ENCODE measurements at places on chromosomes 3 and 15. TPM values are rescaled to one million over a fixed set of nuclear protein-coding genes. Genes with fewer than 3 reads are reported as not detected.
A peak's percentile ranks its signal among the peaks of the same experiment; 100 is the strongest.

Gene MESD
- total RNA-seq, result 49.9 TPM

Gene CD80
- total RNA-seq, result not detected

DNA sequence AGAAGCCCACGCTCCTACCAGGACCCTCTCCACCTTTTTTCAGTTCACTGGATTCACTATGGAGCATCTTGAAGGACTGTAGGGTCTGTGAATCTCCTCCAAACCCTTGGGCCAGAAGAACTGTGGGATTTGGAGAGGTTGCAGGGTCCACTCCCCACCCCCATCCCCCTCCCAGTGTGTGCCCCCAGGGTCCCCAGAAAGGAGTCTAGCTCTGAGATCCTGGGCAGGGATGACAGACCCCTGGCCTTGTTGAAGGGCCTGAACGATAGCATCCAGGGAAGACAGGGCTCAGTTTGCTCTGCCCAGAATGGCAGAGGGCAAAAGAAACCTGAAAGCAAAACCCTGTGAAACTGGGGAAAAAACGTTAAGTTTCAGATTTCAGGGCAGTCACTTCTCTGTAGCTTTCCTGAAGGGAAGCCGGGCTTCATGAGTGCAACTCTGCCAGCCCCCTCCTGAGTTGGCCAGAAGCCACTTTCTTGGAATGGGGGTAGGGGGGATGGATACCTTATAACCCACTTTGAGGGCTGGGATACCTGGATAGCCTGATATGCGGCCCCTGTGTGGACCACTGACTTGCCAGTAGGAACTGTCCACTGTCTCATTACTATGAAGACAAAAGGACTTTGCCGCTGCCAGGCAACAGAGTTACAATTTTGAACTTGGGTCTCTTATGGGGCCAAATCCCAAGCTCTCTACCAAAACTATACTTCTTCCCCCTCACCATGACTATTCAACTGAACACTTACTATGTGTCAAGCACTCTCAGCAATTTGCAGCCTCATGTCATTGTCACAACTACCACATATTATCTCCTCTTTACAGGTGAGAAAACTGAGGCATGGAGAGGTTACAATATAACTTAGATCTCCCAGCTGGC is 1.6 kb upstream of the CISH start:
- peak overlapping the region; percentile 74 for H3K4me3 ChIP-seq
- peaks cover 13% of the 10 kb centered on the region for H3K27me3 ChIP-seq
- DNase-seq, result no peak
- peaks cover 29% of the 10 kb centered on the region for H3K4me1 ChIP-seq
- no peak overlapping the region for H3K27ac ChIP-seq
- H3K36me3 ChIP-seq, result peaks cover 43% of the 10 kb centered on the region

DNA sequence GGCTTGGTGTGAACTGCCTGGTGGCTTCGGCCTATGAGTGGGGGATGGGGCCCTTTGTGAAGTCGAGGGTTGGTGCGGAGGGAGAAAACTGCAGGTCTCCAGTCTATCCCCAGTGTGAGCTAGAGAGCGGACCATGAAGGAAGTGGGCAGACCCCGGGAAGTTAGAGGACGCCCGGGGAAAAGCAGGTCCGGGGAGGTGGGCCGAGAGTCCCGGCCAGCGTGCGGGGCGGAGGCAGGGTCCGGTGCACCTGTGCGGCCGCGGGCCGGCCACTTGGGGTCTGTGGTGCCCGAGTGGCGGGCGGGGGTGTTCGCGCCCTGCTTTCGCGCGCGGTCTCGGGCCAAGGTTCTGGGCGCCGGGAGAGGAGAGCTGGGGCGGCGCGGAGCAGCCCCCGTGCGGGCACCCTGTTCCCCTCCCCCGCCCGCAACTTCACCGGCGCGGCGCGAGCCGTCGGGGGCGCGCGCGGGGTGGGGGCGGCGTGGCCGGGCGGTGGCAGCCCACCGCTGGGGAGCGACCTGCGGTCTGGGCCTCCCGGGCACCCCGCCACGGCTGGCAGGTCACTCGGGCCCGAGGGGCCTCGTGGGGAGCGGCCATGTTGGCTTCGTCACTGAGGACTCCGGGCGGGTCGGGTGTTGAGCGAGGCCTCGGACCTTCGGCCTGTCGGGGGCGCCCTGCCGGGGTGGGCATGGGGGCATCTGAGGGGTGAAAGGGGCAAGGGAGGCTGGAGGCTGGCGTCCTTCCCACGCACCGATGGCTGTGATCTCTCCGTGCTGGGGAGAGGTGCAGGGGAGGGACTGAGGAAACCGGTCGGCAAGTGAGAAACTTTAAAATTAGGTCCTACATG is 4.8 kb downstream of the UBE2E1 start:
- H3K36me3 ChIP-seq, result peaks cover 49% of the 10 kb centered on the region
- peak overlapping the region; percentile 77 for H3K4me3 ChIP-seq
- H3K27ac ChIP-seq, result peak overlapping the region; percentile 94

- no peak overlapping the region for H3K27ac ChIP-seq
- H3K27me3 ChIP-seq, result no peaks in the 10 kb centered on the region
- no peak overlapping the region for H3K4me3 ChIP-seq
- no peaks in the 10 kb centered on the region for H3K36me3 ChIP-seq
- DNase-seq, result no peak
Measured at GRCh38 chr3:196192036-196192523, 19.1 kb downstream of the ZDHHC19 start.
